ENCODE measurements at places on chromosomes 2 and 18.

DNA sequence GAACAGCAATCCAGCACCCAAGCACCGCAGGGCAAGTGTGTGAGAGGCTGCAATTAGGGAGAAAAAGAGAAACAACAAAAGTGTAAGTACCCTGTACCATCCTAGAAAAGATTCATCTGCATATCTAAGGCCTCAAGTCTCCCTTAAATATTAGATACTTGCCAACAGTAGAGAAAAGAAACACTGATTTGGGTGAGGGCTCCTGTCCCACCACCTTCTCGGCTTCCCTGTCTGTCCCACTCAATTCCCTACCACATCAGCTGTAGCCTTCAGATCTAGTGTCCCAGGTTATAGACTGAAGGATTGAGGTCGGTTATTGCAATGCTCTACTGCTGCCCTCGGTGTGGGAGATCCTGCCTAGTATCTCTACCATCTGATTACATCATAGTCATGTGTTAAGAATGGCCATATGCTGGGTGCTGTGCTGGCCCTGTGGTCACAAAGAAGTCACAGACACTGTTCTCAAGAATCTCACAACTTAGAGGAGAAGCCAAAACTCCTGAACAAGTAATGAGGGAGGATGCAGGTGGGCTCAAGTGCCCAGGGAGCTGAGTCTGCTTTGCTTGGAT is 2.5 kb downstream of the RAX start:
- no peak for DNase-seq

DNA sequence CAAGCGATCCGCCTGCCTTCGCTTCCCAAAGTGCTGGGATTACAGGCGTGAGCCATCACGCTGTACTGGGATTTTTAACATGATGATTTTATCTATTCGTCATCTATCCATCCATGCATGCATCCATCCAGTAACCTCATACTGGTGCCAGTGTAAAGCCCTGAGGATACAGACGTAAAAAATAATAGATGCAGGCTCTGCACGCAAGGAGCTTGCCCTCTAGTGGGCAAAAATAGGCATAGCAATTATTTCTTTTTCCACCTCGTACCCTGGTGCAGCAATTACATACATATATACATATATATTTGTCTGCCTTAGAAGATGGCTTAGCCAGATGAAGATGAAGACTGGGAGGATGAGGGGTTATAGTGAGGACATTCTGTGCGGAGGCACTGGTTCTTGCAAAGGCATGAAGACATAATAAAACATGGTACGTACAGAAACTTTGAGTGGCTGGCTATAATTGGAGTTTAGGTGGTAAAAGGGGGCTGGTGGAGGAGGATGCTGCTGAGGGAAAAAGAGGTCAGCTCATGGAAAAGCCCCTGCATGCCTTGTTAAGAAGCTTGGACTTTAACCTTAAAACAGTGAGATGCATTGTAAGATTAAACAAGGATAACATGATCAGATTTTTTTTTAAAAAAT is 19.6 kb upstream of the RPIA start:
- peak; percentile 14 for DNase-seq

- no peak for DNase-seq
Measured at GRCh38 chr2:230642966-230643365, 69.7 kb upstream of the CAB39 start.

GRCh38 chr2:1874101-1874865 is 130.0 kb upstream of the PXDN start:
- DNase-seq: no peak

Measured in activated CD4-positive, alpha-beta T cell treated with anti-CD3 and anti-CD28 coated beads for 36 hours (primary cell).